Left lobe of liver (tissue), 2 donors: ENCODE measurements at places on chromosomes 11 and 22. TPM values are rescaled to one million over a fixed set of nuclear protein-coding genes. Genes with fewer than 3 reads are reported as not detected.

The OPCML gene
- 0.05 TPM for total RNA-seq

The CD44 gene
- 11.7 TPM for total RNA-seq

DNA sequence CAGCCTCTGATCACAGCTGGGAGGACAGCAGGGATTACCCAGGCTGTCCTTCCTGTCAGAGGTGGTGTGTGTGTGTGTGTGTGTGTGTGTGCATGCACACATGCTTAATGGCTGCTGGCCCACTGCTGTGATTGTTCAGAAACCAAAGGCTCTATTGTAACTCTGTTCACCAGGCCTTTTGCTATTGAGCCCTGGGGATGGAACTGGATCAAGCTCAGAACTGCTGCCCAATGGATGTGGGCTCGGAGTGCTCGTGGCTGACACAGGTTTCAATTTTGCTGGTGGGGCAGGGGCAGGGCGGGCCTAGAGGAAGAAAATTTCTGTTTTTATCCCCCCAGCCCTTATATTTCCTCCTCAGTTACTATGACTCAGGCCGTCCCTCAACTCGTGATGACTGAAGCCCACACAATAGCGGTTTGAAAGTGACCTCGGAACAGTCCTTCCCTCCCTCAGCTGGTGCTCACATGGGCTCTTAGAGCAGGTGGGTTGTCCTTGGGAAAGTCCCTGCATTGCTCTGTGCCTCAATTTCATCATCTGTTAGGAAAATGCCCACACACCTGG lies 359.3 kb downstream of the TENM4 start:
- DNase-seq, result no peak

GRCh38 chr11:117833401-117833891 lies 8.9 kb upstream of the FXYD2 start:
- peak; percentile 68 for DNase-seq

- DNase-seq, result no peak
Measured at GRCh38 chr11:2355000-2355644, 22.0 kb upstream of the CD81 start.

DNA sequence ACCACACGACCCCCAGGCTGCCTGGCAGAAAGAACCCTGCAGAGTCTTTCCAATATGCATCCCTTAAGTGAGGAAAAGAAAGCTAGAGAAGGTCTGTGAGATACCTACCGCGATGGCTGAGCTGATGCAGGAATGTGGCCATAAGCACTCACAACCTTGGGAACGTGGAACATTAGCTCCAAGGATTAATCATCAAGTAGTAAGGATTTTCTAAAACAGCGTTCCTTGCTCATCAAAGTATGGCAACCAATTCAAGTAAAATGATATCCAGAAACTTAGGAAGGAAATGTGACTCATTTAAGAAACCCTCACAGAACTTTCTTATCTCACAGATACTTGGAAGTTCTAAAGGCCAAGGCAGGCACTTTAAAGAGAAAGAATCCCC lies 12.8 kb downstream of the PACSIN2 start:
- no peak for DNase-seq
